ENCODE measurements at places on chromosomes 13 and 19.
A peak's percentile ranks its signal among the peaks of the same experiment; 100 is the strongest.

DNA sequence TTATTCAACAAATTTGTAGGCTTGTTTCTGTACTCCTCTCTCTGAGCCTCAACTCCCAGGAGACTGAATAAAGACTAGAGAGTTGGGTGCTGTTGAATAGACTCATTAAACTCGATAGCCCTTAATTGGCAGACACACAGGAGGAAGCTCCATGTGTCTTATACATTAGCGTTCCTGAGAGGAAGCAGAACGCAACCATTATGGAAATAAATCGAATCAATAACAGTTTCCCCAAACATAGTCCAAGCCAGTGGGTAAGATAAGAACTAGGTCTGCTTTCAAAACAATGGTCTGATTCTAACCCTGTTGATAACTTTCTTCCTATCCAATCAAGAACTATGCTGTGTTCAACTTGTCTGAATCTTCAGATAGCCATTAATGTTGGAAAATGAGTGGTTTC, 118.1 kb upstream of the FNDC3A start:
- DNase-seq: no peak

- no peak for DNase-seq
Measured at GRCh38 chr19:47768604-47769003, 9.9 kb upstream of the SELENOW start.

DNA sequence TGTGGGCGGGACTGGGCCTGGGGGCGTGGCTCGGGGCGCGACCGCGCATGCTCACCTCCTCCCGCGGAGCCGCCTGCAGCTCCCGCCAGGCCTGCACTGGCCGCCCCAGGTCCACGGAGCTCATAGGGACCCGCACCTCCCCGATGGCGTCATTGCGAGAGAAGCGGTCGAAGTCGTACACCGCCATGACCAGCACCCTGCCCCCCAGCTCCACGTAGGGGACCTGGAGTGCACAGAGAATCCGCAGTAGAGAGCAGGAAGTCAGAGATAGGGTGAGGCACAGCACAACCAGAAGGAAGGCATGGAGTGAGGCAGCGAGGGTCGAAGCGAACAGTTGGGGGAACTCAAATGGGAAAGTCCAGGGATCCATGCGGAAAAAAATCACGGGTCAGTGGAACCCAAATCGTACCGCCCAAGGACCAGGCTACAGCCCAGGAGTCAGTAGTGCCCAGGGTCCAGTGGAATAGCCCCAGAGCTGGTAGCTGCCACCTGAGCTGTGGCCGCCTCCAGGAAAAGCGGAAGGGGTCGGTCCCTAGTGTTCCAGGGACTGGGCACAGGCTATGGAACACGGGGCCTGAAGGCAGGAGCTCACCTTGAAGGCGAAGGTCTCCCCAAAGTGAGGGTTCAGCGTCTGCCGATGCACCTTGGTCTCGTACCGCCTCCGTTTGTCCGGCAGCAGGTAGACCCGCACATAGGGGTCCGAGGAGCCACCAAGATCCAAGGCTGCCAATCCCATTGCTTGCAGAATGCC, 4.8 kb downstream of the SYT5 start:
- DNase-seq: no peak

DNA sequence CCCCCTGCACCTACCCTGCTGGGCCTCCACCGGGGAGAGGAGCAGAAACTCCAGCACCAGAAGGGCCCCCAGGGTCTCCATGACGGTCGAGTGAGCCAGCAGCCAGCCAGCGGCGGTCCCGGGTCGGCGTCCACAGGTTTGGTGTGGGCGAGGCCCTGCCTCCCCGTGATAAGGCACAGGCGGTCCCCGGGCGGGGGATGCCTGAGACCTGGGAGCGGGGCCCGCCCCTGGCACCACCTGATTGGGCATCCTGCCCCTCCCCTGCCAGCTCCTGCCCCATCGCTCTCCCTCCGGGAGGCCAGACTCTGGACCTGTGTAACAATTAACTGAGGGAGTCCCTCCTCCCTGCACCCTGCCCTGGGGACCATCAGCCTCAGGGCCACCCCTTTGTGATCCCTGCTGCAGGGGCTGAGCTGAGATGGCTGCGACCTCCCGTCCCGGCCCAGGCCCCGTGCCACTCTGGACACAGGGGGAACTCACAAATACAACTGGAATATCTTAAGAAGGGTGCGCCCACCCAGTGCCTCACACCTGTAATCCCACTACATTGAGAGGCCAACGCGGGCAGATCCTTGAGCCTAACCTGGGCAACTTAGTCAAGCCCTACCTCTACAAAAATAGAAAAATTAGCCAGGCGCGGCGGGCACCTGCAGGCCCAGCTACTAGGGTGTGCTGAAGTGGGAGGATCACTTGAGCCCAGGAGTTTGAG, at the start of gene SMIM24:
SMIM24 (minus strand) TSS at position 143 of the 709 bp plus-strand sequence; CDS start at position 81, 62 bp downstream.
- DNase-seq: peak; percentile 89

GRCh38 chr13:110648146-110648819, 32.9 kb downstream of the NAXD start:
- no peak for DNase-seq

GRCh38 chr19:10767726-10768125, 49.8 kb downstream of the DNM2 start:
- DNase-seq: no peak

GRCh38 chr13:51715613-51716012, 88.3 kb downstream of the DHRS12 start:
- no peak for DNase-seq

DNA sequence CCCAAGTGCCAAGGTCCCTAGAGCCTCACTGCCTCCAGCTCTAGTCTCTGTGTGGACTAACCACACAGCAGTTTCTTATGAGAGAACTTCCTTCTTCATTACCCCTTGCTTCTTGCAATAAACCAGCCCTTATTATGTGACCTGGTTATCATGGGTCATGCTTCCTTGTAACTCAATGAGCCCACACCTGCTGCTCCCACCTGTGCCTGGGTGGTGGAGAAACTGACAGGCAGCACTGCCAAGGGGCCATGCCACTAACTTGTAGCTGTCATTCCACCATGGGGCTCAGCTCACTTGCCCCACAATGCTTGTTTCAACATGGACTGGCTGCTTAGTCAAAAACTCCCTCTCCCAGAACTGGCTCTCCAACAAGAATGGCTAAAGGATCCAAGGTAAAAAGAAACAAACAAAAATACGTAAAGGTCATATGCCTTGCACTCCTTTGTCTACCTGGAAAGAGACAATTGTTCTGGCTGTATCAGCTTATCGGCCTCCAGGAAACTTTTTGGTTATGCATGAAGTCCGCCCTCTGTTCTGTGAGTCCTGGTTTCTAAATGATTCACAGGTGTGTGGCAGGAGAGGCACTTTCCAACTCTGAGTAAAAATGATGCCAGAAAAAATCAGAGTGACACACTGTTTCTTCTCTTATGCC, 446.4 kb downstream of the COG6 start:
- DNase-seq: peak; percentile 18

DNA sequence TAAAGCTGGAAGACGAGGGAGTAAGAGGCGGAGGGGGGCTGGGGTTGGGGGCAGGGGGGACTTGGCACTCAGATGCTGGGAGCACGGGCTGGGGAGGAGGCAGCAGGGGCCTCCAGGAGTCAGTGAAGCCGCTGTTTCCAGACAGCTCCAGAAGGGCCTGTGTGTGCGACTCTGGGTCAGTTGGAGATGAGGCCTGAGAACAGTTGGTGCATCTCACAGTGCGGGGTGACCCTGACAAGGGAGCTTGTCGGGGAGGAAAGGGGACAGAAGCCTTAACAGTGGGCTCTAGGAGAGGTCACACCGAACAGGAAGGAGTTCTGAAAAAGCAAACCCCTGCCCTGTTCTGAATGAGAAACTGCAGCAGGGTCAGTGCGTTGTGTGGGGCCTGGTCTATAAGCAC, 11.2 kb downstream of the NAXD start:
- no peak for DNase-seq

DNA sequence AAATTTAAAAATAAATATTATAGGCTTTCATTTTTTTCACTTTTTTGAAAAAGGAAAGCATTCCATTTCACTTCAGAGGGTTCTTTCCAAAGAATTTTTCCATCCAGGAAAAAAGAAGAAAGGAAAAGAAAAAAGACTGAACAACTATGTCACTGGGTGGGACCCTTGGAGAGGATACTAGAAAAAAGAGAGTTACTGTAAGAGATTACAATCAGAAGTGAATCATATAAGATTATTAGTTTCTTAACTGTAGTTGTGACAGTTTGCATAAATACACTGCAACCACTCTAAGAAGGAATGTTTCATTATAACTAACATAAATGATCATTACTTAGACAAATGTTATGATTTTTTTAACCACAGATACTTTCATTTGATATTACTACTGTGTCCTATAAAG, 87.8 kb downstream of the KLF12 start:
- no peak for DNase-seq

GRCh38 chr19:33683881-33684537, 62.3 kb downstream of the CHST8 start:
- DNase-seq: peak; percentile 15

DNA sequence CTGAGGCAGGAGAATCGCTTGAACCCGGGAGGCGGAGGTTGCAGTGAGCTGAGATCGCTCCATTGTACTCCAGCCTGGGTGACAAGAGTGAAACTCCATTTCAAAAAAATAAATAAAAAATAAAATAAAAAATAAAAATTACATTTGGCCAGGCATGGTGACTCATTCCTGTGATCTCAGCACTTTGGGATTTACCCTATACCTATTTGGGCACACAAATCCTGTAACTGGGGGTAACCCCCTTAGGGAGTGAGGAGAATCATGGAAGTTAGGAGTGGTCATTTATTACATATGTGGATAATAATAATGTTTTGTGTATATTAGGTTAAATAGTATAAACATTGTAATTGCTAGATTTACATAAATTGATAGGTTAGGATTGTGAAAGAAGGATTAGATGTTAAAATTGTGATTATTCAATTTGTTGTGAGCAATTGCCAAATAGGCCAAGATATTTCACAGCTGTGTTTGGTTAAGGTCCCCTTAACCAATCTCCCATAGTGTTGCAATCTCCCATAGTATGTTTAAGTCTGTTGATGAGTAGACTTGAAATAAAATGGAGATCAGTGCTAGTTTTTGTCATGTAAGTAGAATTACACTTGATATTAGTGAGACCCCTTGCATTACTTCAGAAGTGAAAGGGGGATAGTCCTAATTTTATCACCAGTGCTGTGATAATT, 30.7 kb downstream of the ZNF844 start:
- no peak for DNase-seq

DNA sequence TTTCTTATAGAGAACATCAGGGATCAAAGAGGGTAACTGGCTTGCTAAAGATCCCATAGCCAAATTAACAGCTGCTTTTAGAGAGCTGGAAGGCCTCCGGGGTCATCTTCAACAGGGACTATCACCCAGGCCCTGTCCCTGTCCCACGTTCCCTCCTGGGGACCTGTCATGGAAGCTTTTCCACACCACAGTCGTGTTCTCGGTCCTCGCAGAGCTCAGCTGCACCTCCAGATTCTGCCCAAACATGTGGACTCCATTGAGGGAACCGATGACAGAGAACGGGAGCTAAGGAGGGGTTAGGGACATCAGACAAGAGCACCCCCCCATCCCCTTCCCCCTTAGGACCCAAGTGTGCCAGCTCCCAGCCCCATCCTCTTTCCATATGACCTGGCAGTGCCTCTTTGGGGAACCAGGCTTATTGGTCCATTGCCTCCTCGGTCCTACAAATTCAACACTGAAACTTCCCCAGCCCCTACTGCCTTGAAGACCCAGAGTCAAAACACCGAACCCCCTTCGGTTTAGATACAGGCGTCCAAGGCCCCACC, 568 bp downstream of the FUZ start:
- no peak for DNase-seq

DNA sequence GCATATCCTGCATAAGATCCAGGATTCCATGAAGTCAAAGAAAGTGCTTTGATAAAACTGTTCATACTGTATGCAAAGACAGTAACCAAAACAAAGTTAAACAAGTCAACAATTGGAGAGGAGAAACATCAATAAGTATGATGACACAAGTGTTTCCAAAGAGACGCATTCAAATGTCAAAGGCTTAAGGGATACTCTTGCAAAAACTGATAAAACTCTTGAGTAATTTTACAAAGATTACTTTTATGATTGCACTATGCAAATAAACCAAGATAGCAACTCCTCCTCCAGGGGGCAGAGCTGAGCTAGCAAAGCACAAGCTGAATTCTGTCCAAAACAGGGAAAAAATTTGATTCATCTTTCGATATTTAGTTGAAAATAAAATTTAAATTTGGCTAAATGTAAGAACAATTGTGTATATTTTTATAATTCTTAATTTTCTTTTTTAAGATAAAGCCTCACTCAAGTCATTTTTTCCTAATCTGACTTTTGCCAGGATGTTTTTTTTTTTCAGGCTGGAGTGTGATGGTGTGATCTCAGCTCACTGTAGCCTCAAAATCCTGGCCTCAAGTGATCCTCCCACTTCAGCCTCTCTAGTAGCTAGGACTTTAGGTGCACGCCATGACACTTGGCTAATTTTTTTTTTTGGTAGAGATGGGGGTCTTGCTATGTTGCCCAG, 84.0 kb downstream of the MZT1 start:
- DNase-seq: peak; percentile 83

DNA sequence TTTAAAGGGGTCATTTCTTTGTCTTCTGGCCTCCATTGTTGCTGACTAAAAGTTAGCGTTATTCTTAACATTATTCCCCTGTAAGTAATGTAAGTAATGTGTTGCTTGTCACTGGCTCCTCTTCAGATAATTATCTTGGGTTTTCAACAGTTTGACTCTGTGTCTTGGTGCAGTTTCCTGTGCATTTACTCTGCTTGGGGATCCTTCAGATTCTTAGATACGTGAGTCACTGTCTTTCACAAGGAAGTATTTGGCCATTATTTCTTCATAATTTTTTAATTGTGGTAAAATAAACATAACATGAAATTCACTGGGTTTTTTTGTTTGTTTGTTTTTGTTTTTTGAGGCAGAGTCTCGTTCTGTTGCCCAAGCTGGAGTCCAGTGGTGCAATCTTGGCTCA, 13.5 kb upstream of the OR7D2 start:
- DNase-seq: no peak

GRCh38 chr13:28864544-28864943, 44.4 kb downstream of the MTUS2 start:
- no peak for DNase-seq

GRCh38 chr19:12485052-12485416, 418 bp upstream of the ZNF709 start:
- no peak for DNase-seq

Data from left colon (tissue), 2 donors.